ENCODE measurements at places on chromosomes 2 and 18.

- H3K27ac ChIP-seq: no peak overlapping the region
- H3K4me3 ChIP-seq: no peak overlapping the region
- H3K4me1 ChIP-seq: peaks cover 6% of the 10 kb centered on the region
- peaks cover 6% of the 10 kb centered on the region for H3K27me3 ChIP-seq
- no peak for DNase-seq
Measured at GRCh38 chr2:48120759-48121242, 214.5 kb upstream of the FBXO11 start.

DNA sequence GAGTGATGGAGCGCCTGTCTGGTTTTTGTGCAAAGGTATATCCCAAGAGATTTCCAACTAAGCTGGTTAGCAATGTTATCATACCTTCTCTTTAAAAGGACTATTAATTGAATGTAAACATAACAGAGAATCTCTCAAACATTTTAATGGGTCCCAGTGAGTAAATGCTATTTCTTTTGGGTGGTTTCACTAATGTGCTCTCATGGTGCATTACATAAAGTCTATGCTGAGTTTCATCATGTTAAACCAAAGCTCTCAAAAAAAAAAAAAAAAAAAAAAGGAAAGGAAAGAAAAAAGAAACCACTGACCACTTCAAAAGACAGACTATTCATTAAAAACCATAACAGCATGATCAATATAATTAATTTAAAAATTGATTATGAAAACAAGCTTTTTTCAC lies 119.1 kb upstream of the SCN1A start:
- no peak overlapping the region for H3K27ac ChIP-seq
- no peak overlapping the region for H3K4me3 ChIP-seq
- H3K36me3 ChIP-seq: peaks cover 2% of the 10 kb centered on the region
- H3K27me3 ChIP-seq: no peaks in the 10 kb centered on the region
- no peaks in the 10 kb centered on the region for H3K4me1 ChIP-seq
- no peak for DNase-seq

DNA sequence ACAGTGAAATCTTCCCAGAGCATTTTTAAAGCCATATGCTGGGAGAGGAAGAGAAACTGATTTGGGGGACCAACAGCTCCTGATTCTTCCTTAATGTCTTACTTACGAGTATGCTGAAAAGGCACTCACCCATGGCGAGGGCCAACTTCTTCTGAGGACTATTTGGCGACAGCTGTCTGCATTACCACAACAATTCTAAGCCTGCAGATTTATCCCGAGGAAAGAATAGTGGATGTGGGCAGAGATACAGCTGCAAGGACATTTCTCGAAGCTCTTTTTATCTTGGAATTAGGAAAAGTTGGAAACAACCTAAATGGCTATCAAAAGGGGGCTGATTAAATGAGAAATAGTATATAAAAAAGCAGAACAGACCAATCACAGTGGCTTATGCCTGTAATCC lies 40.3 kb upstream of the FHL2 start:
- H3K36me3 ChIP-seq: no peaks in the 10 kb centered on the region
- DNase-seq: no peak
- peaks cover 2% of the 10 kb centered on the region for H3K4me1 ChIP-seq
- no peak overlapping the region for H3K4me3 ChIP-seq

DNA sequence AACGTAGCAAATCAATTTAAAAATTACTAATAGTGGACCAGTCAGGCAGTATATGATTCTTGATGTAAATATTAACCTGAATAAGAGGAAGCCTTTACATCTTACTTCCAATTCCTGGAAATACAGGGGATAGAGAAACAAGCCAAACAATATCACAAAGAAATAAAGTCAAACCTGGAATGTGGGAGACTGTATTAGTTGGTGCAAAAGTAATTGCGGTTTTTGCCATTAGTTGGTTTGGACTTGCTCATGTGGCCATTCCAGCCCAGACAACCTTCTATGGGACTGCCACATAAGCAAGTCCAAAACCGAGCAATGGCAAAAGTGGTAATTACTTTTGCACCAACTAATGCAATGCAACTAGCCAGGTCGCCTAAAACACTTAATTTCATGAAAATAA lies 38.9 kb upstream of the YES1 start:
- H3K4me3 ChIP-seq: no peak overlapping the region
- H3K27me3 ChIP-seq: peaks cover 18% of the 10 kb centered on the region
- no peak overlapping the region for H3K27ac ChIP-seq
- peaks cover 3% of the 10 kb centered on the region for H3K4me1 ChIP-seq
- peaks cover 6% of the 10 kb centered on the region for H3K36me3 ChIP-seq

GRCh38 chr2:120904830-120905234 lies 169.2 kb downstream of the GLI2 start:
- no peak for DNase-seq
- peaks cover 28% of the 10 kb centered on the region for H3K27me3 ChIP-seq
- no peak overlapping the region for H3K4me3 ChIP-seq
- no peaks in the 10 kb centered on the region for H3K4me1 ChIP-seq
- no peaks in the 10 kb centered on the region for H3K36me3 ChIP-seq

- H3K27ac ChIP-seq: peak overlapping the region; percentile 1
- no peak overlapping the region for H3K4me3 ChIP-seq
- no peaks in the 10 kb centered on the region for H3K36me3 ChIP-seq
- DNase-seq: no peak
- peaks cover 12% of the 10 kb centered on the region for H3K27me3 ChIP-seq
Measured at GRCh38 chr2:104434966-104435365, 418.9 kb upstream of the POU3F3 start.

DNA sequence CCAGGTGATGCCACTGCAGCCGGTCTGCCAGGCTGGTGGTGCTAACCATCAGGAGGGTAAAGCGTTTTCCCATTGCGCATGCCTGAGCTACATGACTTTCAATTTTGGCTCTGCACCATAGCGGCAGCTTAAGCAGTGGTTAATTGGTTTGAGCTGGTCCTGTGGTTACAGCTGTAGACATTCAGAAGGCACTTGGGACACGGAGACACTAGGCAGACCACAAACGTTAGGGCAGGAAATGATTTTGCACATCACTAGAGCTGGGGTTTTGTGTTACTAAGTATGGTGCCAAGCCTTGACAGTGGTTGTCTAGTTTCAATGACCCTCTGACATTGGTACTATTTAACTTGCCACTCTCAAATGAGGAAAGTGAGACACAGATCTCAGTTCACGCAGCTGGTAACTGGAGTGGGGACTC lies 28.9 kb upstream of the CNOT11 start:
- H3K27ac ChIP-seq: peak overlapping the region; percentile 27
- peaks cover 11% of the 10 kb centered on the region for H3K4me1 ChIP-seq
- no peaks in the 10 kb centered on the region for H3K36me3 ChIP-seq
- no peaks in the 10 kb centered on the region for H3K27me3 ChIP-seq

DNA sequence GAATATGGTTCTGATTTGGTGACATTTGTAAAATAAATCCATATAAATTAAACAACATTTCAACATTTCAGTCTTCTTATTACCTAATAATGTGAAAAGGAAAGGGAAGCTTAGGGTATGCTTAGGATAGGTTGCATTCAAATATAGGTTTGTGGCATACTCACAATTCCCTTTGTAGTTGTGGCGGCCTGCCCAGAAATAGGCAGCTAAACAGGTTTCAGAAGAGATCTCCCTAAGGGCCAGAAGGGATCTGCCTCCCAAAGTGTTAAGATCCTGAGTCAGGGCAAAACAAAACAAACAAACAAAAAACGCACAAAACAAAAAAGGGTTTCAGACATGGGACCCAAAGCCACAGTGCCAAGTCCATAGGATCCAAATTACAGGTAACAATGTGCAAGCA lies 41.4 kb upstream of the TCF7L1 start:
- H3K4me1 ChIP-seq: no peaks in the 10 kb centered on the region
- peaks cover 30% of the 10 kb centered on the region for H3K27me3 ChIP-seq
- H3K4me3 ChIP-seq: no peak overlapping the region

GRCh38 chr2:72830273-72830672 lies 4.4 kb upstream of the EXOC6B start:
- no peak for DNase-seq
- H3K4me1 ChIP-seq: peaks cover 16% of the 10 kb centered on the region
- no peak overlapping the region for H3K4me3 ChIP-seq

- no peak for DNase-seq
- H3K27ac ChIP-seq: peak overlapping the region; percentile 98
- H3K4me3 ChIP-seq: peak overlapping the region; percentile 21
Measured at GRCh38 chr18:79515331-79515730, 119.6 kb downstream of the NFATC1 start.

DNA sequence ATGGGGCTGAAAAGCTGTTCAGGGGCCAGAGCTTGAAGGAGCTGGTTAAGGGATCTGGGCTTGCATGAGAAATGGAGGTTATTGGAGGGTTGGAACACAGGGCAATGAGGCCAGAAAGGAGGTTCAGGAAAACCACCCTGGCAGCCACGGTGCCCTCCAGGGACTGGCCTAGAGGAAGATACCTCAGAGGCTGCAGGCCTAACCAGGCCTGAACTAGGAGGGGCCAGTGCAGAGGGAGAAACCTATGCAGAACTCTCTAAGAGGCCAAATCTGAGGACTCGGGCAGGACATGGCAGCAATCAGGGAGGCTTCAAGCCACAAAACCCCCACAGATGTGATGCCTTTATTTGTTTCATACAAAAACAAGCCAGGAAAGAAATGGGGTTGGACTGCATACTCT lies 66.8 kb downstream of the BIN1 start:
- H3K27ac ChIP-seq: no peak overlapping the region
- H3K36me3 ChIP-seq: no peaks in the 10 kb centered on the region
- H3K27me3 ChIP-seq: no peaks in the 10 kb centered on the region
- peaks cover 4% of the 10 kb centered on the region for H3K4me1 ChIP-seq

DNA sequence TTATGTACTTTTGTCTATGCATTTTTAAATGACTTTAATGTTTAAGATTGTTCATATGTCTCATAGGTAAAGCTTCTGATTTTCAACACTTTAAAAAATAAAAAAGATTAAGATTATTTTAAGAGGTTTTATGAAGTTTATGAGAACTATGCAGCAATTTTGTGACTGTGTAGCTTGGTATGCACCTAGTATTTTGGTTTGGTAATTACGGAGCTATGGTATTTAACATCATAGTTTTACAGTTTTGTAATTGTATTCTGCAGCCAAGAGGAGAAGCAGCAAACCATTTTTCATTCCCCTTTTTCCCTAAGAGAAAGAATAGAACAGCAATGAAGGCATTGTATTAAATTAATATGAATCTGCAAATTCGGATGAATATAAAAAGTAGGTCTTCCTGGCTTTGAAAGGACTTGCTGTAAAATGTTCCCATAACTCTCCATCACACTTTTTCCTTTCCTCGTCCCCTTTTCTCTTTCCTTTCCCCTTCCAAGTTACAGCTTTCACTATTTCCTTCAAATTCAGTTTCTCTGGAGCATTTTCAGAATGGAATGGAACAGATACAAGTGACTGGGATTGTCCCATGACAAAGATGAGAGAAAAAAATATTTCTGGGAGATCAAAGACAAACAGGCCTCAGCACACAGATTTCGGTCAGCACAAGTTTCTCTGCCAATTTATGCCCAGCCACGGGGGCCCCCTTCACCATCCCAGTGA lies 26.1 kb upstream of the PIEZO2 start:
- no peak overlapping the region for H3K4me3 ChIP-seq
- DNase-seq: no peak
- no peak overlapping the region for H3K27ac ChIP-seq
- H3K36me3 ChIP-seq: no peaks in the 10 kb centered on the region

- H3K27me3 ChIP-seq: no peaks in the 10 kb centered on the region
- DNase-seq: no peak
- no peak overlapping the region for H3K4me3 ChIP-seq
Measured at GRCh38 chr2:46001741-46002506, 295.3 kb upstream of the EPAS1 start.

DNA sequence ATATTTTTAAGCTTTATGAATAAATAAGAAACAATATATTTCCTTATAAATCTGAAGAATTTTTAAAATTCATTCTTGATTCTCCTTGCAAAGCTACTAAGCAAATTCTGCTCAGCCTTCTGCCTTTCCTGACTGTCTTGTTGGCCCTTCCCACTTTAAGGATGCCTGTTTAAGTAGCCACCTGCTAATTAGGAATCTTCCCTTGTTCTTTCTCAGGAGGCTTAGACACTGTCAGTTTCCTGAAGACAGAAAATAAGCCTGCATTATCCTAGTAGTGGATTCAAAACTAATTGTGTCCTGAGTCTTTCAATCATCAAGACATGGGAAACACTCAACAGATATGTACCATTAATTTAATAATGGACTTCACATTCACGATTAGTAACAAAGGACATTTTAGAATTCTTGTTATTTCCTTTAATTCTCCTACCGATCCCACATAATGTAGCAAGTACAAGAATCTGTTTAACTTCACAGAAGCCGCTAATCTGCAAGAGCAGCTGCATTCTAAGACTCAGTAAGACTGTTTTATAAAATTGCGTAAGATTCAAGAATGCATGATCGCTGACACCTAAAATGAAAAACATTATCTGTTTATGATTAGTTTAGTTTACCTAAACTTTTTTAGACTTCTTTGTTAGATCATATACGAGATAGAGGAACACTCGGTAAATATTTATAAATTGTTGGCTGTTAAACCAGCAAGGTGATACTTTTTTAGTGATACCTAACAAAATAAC lies 445.4 kb upstream of the DSEL start:
- H3K27ac ChIP-seq: no peak overlapping the region
- no peaks in the 10 kb centered on the region for H3K4me1 ChIP-seq
- no peaks in the 10 kb centered on the region for H3K36me3 ChIP-seq
- DNase-seq: no peak

- H3K4me1 ChIP-seq: peaks cover 19% of the 10 kb centered on the region
- peak; percentile 47 for DNase-seq
- no peaks in the 10 kb centered on the region for H3K27me3 ChIP-seq
- H3K27ac ChIP-seq: peak within 1 kb of the TSS; percentile 93
- peaks cover 2% of the 10 kb centered on the region for H3K36me3 ChIP-seq
- peak within 1 kb of the TSS; percentile 93 for H3K4me3 ChIP-seq
Measured at GRCh38 chr18:50967714-50968661, at the start of gene ELAC1. Gene ELAC1, plus strand, starts transcription at chr18:50968040. Its CDS starts 6,365 bp downstream, at chr18:50974405.

DNA sequence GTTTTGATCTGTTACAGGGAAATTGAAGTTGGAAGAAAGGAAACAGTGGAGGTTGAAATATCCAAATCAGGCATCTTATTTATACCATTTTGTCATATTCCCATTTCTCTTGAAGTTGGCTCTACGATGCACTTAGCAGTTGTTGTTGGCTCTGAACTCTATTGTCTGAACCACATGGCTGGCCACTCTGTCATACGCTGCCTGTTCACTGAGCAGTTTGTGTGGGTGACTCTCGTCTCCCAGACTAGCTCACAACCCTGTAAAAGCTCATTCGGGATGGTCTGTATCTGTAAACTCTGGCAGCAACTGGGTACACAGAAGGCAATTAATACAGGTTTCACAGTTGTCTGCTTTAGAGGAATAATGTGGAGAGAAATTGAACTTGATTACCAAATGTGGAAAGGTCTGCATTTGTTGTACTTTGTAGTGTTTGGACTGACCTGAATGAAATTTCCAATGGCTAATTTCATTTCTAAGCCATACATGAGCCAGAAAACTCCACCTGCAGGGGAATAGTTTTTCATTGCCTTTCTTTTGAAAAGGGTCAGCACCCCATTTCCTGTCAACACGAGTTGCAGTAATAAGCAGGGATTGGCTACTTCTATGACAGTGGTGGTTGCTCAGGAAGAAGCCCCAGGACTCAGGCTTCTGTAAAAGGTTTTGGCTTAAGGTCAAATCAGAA lies 378.2 kb downstream of the OSR1 start:
- H3K36me3 ChIP-seq: no peaks in the 10 kb centered on the region
- no peaks in the 10 kb centered on the region for H3K4me1 ChIP-seq
- DNase-seq: no peak
- no peaks in the 10 kb centered on the region for H3K27me3 ChIP-seq
- H3K27ac ChIP-seq: no peak overlapping the region

- H3K27me3 ChIP-seq: no peaks in the 10 kb centered on the region
- no peak for DNase-seq
- no peak overlapping the region for H3K4me3 ChIP-seq
- peaks cover 4% of the 10 kb centered on the region for H3K36me3 ChIP-seq
- no peak overlapping the region for H3K27ac ChIP-seq
Measured at GRCh38 chr2:36912695-36913094, 53.6 kb downstream of the STRN start.

- no peaks in the 10 kb centered on the region for H3K36me3 ChIP-seq
- no peaks in the 10 kb centered on the region for H3K4me1 ChIP-seq
- H3K4me3 ChIP-seq: no peak overlapping the region
Measured at GRCh38 chr2:142710336-142710735, 167.1 kb upstream of the KYNU start.
